Coronary artery (tissue), 2 donors: ENCODE measurements at places on chromosomes 13 and 19.

DNA sequence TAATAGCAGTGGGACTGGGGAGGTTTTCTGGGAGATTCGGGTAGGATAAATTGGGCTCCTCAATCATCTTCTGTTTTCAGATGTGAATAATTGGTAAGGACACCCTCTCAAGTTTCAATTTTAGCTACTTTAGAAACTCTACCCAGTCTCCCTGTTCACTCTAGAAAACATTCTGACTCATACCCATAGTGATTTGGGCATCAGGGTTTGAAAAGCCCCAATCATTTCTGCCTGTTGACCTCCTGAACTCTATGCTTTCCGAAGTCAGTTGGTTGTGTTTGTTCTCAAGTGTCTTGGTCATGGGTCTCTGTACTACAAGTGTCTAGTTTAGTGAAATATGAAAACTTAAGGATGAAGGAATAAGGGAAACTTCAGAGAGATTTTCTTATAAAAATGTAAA, 911.3 kb upstream of the GPC6 start:
- DNase-seq = no peak

DNA sequence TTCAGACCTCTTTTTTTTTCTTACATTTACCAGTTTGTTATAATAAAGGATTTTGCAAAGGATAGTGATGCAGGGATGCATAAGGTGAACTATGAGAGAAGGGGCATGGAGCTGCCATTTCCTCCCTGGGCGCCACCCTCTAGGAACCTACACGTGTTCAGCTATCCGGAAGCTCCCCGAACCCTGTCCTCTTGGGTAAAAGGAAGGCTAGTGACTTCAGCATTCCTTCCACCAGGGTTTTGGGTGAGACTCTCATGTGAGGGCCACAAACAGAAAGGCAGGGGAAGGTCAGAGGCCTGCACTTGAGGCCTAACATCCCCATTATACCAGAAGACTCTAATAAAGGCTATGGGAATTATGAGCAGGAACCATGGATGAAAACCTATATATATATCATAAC, 57.3 kb downstream of the IFT88 start:
- no peak for DNase-seq

DNA sequence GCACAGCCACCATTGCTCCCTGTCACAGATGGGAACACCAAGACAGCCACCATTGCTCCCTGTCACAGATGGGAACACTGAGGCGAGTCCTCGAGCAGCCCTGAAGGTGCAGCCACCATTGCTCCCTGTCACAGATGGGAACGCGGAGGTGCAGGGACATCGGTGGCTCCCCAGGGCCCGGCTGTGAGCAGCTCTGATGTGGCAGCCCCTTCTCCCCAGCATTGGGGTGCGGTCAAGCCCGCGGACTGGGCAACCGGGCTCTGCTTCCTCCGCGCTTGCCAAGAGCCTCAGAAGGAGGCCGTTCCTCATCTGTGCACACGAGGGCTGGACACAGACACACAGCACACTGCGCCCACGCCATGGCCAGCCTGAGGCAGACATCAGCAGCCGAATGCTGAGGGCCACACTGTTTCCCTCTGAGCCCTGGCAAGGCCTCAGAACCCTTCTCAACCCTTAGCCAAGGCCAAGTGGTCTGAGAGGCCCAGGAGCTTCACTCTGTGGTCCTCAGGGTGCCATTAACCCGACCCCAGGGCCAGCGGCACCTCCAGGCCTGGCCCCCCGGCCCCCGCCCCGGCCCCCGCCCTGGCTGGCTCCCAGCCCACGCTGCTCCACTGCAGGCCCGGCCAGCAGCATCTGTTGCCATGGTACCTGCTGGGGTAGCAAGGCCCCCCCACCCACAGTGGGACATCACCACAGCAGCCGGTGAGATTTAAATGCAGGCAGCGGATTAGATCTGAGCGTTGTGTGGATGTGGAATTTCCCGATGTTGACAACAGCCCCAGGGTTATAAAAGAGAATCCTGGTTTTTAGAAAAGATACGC, 18.4 kb downstream of the C2CD4C start:
- DNase-seq = no peak

GRCh38 chr13:50286324-50286723, 271.1 kb downstream of the KCNRG start:
- no peak for DNase-seq

DNA sequence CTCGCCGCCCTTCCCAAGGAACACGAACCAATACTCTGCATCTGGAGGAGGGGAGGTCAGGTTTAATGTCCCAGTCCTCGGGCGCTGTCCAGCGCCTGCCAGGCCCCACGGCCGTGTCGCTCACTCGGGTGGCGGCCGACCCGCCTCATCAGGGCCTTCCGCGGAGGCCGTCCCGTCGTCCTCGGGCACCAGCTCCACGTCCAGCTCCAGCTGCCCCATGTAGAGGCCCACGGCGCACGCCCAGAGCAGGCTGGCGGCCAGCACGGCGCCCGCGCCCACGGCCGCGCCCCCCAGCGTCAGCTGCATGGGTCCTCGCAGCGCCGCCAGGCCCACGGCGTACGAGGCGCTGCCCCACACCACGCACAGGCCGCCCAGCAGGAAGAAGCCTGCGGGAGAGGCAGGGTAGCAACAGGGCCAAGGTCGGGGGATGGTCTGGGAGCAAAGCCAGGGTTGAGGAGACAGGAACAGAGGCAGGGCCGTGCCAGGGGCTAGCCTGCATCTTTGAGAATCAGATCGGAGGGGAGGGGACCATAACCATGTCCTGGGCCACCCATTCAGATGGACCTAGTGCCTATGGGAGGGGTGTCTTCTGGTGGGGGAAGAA, 2.5 kb downstream of the TMEM160 start:
- no peak for DNase-seq
